ENCODE measurements at places on chromosomes 3 and 15.

GRCh38 chr15:76377217-76377616 lies 40.6 kb downstream of the ISL2 start:
- DNase-seq, result no peak

- DNase-seq, result no peak
Measured at GRCh38 chr3:143366672-143367071, 247.1 kb downstream of the CHST2 start.

DNA sequence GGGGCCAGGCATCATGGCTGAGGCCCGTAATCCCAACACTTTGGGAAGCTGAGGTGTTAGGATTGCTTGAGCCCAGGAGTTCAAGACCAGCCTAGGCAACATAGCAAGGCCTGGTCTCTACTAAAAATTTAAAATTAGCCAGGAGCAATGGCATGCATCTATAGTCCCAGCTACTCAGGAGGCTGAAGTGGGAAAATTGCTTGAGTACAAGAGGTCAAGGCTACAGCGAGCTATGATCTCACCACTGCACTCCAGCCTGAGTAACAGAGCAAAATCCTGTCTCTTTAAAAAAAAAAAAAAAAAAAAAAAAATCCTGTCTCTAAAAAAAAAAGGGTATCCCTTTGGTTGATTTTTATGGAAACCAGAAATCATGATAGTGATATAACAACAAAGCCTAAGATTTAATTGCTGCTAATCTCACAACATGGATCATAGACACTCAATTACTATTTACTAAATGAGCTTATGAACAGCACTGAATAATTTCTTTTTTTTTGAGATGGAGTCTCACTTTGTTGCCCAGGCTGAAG lies 12.1 kb downstream of the PCLAF start:
- DNase-seq, result no peak

DNA sequence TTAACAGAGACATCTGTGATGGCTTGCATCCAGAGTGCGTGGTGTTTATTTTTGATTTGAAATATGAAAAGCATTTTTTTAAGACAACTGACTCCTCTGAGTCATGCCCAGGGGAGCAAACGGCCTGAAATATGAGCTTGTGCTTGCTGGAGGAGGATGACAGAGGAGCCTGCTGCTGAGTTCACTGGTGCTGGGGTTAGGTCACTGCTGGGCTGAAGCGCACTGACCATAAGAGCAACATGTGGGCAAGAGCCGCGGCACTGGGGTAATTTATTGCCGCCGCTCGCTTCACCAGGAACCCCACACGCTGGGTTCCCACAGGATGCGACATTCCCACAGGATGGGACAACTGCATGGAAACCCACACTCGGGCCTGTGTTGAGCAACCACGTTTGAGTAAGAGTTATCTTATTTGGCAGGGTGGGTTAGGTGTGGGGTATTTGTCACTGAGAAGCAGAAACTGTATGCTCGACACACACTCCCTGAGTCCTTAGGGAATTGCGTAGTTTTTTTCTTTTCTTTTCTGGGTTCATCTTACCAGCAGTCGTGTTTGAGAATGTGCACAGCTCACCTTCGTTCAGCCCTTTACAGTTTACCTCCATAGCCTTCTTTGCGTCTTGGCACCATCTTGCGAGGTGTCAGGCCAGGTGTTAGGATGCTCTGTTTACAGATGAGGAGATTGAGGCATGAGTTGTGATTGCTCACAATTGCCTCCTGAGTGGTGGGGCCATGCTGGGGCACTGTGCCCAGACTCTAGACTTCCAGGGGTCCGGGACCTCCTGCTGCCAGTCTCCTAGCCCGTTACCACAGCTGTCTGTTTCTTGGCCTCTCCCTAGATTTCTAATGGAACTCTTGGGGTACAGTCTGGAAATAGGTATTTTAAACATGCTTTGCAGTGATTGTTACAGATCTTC lies 60.4 kb downstream of the SMAD3 start:
- no peak for DNase-seq

DNA sequence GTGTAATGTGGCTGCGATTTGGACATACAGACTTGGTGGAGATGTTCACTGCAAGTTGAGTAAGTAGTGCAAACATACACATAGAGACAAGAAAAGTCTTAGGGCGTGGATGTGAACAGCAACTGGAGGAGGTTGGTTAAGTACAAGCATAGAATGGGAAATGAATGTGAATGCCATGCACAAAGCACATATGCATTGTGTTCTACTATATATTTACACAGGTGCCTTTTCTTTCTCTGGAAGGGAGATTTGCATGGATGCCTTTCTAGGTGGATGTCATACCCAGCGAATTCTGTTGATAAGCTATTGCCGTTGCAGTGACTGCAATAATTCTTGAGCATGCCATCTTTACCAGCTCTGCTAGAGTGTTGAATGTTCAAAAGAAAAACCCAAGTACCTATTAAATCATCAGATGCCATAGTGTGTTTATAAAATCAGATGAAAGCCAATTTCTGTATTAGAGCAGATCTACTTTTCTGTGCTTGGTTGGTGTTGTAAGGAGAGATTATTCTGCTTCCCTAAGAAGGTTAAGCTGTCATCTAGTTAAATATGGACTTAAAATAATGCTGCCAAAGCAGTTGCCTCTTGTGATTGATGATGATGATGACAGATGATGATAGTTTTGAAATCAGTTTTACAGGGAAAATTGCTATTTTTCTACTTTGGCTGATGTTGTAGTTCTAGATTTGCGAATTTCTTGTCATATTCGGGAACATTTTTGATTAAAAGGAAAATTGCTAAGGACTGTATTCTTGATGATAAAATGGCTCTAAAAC lies 148.4 kb downstream of the CNTN4 start:
- peak; percentile 41 for DNase-seq

DNA sequence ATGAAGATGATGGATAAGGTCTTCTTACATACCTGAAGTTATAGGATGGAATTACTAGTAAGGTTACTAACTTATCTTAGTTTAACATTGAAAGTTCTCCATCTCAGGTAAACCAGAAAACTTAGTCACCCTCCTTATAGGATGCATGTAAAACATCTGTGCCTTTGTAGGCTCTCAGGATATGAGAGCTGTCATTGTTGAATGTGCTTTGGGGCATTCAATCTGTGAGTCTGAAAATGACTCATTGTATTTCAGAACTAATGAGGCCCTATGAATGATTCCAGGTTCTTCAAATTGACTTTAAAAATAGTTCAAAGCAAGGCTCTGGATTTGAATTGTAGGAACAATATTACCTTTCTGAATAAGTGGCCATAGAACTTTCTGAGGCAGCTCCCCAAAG lies 237.7 kb upstream of the AZI2 start:
- no peak for DNase-seq

- no peak for DNase-seq
Measured at GRCh38 chr3:51968883-51969678, 1.8 kb upstream of the PCBP4 start.

DNA sequence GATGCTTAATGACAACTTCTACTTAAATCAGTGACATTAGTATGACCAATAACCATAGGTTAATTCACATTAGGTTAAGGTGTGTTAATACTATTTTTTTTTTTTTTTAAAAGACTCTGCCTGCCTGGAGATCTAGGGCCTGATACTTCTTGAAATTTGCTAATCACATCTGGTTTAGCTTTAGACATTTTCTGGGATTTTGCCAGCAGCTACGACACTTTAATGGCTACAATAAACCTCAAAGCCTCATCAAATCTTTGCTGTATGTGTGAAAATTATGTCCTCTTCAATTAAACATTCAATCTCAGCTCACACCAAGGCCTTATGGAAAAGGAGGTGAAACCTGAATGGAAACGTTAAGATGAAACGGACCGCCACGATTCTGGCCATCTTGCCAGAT lies 167.9 kb downstream of the GREM1 start:
- DNase-seq, result no peak

GRCh38 chr15:91801836-91802534 lies 51.5 kb upstream of the SLCO3A1 start:
- no peak for DNase-seq

DNA sequence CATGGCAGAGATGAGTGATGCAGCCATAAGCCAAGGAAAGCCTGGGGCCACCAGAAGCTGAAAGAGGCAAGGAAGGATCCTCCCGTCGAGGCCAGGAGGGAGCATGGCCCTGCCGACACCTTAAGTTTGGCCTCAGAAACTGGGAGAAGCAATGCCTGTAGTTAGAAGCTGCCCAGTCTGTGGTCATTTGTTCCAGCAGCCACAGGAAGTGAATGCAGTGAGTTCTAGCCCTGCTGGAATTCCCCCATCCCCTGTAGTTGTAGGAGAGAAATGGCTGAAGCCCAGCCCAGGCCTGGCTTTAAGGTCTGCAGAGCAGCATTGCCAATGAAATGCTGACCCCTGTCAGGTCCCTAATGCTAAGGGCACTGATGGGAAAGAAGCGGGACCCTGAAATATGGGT lies 12.2 kb upstream of the CHSY1 start:
- DNase-seq, result no peak

- DNase-seq, result no peak
Measured at GRCh38 chr3:111517801-111518200, 24.2 kb upstream of the CD96 start.

DNA sequence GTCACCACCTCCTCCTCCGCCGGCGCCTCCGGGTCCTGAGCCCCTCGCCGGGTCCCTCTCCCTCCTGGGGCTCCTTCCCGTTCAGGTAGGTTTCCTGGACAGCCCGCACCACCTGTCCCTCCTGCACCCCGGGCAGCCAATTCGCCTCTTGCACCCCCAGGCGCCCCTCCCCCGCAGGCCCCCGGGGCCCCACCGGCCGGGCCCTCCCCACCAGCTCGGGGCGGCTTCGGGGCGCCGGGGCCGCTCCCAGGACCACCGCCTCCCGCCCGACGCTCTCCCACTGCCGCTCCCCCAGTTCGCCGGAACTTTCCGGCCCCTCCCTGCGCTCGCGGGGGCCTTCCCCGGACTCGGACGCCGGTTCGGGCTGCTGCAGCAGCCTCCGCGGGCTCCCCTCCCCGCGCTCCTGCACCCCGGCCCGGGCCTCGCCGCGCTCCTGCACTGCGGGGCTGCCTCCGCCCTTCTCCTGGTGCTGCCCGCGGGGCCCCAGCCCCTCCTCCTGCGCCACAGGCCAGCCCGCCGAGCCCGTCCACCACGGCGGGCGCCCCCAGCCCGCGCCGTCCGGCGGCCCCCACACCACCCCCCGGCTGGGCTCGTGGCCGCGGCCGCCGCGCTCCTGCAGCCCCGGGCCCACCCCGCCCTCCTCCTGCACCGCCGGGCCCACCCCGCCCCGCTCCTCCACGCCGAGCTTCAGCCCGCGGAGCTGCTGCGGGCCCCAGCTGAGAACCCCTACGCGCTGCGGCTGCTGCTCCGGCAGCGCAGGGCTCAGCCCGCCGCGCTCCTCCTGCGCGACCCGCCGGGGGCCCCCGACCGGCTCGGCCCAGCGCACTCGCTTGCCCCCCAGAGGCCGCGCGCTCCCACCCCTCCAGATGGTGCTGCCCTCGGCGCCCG lies 587 bp upstream of the TNK2 start:
- no peak for DNase-seq

DNA sequence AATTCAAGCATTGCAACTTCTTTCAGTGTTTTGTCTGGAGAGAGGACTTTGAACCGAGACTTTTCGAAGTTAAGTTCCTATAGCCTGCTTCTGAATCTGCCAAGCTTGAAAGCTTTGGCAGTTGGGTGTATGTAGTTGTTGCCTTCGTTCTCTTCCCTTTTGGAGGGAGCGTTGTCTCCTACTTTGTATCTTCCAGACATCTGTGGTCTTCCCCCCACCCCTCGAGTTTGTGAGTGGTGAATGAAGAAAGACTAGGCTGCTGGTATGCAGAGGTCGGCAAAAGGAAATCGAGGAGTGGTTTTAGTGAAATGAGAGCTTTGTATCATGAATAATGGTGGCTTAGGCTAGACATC lies 1.3 kb downstream of the CTNNB1 start:
- no peak for DNase-seq

DNA sequence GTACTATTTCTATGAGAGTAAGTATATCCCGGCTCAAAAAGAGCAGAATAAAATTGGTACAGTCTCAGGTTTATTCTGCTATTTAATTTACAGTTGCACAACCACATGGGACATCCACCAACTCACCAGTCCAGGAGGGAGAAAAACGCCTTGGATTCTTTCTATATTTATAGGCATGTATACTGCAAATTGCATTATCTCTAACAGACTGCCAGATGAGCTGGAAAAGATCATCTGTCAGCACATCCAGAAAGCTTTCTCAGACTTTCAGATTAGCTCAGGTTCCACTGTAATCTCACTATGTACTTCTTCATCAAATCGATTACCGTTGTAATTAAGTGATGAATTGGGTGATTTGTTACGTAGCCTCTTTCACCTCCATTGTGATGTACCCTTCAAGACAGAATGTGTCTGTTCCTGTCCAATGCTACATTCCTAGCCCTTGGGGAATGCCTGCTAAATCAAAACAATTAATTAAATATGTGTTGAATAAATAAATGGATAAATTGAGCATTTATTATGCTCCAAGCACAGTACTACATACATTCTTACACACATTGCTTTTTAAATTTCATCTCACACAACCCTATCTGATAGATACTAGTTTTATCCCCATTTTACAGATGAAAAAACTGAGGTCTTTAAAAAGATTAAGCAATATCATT lies 38.1 kb upstream of the TMC3 start:
- DNase-seq, result no peak

- peak; percentile 36 for DNase-seq
Measured at GRCh38 chr3:39146611-39147591, 6.5 kb downstream of the CSRNP1 start.

- DNase-seq, result no peak
Measured at GRCh38 chr3:95343767-95344166, 1280.9 kb downstream of the NSUN3 start.

- no peak for DNase-seq
Measured at GRCh38 chr3:161103776-161104385, 1.3 kb downstream of the B3GALNT1 start.

DNA sequence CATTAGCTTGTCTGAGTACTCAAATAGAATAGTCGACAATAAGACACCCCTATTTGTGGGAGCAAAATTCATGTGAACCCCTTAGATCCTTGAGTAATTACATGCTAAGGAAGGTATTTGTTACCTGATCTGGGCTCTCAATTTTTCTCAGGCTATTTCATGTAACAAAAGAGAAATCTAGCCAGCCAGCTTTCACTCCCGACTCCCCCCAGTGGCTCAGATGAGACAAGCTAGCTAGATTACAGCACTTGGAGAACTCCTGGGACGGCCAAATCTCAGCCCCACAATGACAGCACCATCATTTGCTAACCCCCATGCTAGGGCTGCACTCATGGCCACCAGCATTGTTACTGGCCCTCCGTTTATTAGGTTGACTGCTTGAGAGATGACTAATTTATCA lies 41.3 kb downstream of the GLDN start:
- DNase-seq, result no peak

DNA sequence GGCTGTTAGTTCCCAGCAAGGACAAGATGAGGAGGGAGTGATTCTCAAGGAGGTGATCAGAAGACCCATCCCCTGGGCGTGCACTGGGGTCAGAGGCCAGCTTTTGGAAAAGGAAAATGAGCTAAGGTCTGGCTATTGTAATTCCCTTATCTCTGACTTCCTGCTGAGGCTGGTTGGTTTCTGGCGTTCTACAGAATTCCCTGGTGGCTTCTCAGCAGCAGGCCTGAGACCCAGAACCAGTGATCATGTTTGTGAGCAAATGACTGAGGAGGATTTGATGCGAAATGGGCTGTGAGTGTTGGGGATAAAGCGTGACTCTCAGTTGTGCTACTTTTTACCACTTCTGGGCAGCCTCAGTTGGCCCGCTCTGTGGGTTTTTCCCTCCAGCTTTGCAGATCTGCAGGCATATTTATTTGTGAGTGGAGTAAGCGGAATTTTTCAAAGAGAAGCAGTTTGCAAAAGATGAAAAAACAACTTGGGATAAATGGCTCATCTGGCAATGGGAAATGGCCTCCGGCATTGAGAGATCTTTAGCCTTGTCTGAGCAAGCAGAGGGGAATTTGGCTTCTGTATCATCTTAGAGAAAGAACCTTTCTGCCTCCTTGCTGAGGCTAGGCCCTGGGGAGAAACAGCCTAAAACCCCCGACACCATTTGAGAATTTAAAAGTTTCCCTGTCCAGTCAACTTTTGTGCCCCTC lies 102.7 kb downstream of the SLCO3A1 start:
- DNase-seq, result no peak
